ENCODE measurements at places on chromosomes 12 and 14. TPM values are rescaled to one million over a fixed set of nuclear protein-coding genes. Genes with fewer than 3 reads are reported as not detected.

Gene PTPRB
- 1.0 TPM for total RNA-seq

- no peak for DNase-seq
These were observed 337.9 kb upstream of the KITLG start for GRCh38 chr12:88918161-88918560.

- no peak for DNase-seq
These were observed 15.1 kb downstream of the SOCS2 start for GRCh38 chr12:93587611-93588010.

Gene DYRK4
- 59.9 TPM for total RNA-seq

- no peak for DNase-seq
These were observed 37.0 kb upstream of the MEG3 start for GRCh38 chr14:100788942-100789341.

Gene CERS5
- 29.8 TPM for total RNA-seq

Gene YBX3
- total RNA-seq = 193 TPM

GRCh38 chr12:106917503-106917902 is 38.2 kb upstream of the TMEM263 start:
- no peak for DNase-seq

Gene MYF5
- total RNA-seq = not detected

- DNase-seq = no peak
These were observed 104.5 kb downstream of the SLC2A13 start for GRCh38 chr12:40001406-40001805.

Gene STYK1
- total RNA-seq = 0.89 TPM

DNA sequence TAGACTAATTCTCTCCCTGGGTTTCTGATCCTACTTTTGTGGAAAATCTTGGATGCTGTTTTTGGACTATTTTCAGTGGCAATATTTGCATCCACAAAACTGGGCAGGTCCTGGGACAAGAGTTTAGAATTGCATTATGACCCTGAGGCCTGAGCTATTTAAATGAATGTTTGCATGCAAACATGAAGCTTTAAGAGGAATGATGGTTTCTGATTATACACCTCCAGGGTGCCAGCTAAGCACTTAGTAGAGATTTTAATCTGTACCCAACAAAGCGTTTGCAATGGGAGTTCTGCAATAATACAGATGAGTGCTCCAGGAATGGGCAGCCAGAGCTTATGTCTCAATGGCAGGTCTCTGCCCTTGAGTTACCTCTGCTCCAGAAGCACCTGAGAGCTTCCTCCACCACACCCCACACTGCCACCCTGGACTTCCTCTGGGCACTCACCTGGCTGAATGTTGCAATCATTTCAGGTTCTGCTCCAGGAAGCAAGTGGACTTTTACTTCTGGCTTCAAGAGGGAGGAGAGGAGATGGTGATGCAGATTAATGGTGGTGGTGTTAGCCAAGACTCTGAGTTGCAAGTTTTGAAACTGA is 6.0 kb upstream of the SPTLC2 start:
- no peak for DNase-seq
